ENCODE measurements at places on chromosomes 7 and 10.

- DNase-seq: no peak
Measured at GRCh38 chr10:110361800-110362456, 57.2 kb upstream of the SMNDC1 start.

DNA sequence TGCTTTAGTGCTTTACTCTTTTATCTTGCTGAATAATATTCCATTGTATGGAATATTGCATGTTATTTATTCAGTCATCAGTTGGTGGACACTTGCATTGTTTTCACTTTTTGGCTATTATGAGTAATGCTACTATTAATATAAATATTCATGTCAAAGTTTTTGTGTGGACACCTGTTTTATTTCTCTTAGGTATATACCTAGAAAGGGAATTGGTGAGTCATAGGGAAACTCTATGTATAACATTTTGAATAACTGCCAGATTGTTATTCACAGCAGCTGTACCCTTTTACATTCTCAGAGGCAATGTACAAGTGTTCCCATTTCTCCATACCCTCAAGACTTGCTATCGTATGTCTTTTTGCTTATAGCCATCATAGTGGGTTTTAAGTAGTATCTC lies 268.7 kb downstream of the SEMA3A start:
- no peak for DNase-seq

DNA sequence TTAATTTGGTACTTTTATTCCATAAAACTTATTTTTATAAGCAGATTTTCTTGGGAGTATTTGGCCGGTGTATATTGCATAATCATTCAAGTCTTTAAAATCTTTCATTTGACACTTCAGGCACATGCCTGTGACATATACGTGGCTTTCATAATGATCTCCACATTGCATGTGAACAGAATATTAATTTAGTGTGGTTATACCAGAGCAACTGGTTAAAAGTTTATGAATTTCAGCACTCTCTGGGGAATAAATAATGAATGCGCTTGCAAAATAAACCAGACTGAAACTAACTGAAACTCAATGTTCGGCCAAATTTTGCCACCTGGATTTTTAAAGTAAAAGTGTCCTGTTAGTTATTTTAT lies 242.3 kb downstream of the GLI3 start:
- DNase-seq: no peak

DNA sequence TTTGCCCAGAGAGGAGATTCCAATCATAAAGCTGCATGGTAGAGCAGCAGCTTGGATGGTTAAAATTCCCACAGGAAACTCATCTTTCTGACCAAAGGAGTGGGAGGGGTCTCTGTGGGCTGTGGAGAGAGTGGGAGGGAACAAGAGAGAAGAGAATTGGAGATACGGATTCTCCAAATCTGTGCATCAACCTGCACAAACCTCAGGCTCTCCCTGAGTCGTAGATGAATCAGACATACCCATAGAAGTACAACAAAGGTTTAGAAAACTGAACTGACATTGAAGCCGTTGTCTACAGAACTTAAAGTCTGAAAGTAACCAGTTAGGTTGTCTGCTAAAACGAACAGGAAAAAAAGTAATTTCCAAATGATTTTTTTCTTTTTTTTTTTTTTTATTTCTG lies 41.9 kb downstream of the CYCS start:
- no peak for DNase-seq

- no peak for DNase-seq
Measured at GRCh38 chr10:12703813-12704212, 297.7 kb downstream of the CCDC3 start.

DNA sequence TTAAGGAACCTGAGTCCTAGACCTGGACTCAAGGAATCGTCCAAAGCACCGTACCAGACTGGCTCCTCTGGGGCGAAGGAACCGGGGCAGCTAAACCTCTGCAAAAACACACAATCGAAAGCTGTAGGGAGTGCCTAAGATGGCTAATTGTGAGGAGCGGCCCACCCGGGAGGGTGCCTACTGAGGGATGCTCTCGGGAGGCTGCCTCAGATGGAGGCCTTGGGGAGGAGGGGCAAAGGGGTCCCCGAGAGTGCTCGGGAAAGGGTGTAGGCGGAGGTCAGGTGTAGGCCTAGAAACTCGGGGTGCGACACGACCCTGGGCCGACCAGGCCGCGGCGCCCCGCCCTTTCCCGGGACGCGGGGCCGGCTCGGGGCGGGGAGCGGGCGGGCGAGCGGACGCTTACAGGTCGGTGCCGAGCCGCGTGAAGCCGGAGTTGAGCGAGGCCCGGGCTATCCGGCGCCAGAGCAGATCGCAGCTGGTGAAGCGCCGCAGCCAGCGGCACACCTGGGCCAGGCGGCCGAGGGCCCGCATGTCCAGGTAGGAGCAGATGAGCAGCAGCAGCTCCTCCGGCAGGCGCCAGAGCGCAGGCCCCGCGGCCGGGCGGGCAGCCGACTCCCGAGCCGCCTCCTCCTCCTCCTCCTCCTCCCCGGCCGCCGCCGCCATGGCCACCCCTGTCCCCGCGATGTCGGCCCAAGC lies 844 bp downstream of the FBXW4 start:
- peak; percentile 37 for DNase-seq

DNA sequence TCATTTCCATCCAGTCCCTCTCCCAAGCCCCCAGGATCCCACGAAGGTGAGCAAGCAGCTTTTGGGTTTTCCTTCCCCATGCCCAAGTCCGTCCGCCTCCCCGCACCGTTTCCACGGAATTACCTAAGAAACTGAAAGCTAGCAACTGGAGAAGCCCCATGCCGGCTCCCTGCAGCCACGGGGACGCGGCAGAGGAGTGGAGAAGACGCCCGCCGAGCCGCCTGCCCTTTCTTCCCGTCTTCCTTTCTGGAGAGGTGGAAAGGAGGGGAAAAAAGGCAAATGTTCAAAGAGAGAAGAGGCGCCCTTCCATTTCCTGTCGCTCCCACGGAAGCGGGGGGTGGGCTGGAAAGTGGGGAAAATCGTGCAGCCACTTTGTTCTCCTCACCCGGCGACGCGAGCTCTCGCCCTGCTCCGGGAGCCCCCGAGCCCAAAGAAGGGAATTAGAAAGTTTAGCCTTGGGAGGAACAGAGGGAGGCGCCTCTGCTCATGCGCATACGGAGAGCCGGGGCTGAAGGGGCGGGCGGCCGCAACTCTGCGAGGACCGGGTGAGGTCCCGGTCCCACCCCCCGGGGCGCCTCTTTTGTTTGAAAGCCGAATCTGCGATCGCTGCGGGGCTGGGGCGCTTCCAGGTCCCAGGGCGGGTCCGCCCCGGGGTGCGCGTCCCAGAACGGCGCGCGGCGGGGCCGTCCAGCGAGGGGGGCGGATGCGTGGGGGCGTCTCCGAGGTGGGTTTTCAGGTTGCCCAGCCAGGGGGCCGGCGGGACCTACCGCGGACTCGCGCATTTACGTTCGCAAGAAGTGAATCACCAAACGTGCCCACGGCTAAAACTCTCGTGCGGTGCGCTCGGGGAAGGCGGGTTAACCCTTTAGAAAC lies at the start of gene LAMB1:
LAMB1 (minus strand) TSS at position 436 of the 873 bp plus-strand sequence; CDS start at position 160, 276 bp downstream.
- DNase-seq: peak; percentile 31

- DNase-seq: no peak
Measured at GRCh38 chr10:118963341-118963740, 66.2 kb upstream of the NANOS1 start.

DNA sequence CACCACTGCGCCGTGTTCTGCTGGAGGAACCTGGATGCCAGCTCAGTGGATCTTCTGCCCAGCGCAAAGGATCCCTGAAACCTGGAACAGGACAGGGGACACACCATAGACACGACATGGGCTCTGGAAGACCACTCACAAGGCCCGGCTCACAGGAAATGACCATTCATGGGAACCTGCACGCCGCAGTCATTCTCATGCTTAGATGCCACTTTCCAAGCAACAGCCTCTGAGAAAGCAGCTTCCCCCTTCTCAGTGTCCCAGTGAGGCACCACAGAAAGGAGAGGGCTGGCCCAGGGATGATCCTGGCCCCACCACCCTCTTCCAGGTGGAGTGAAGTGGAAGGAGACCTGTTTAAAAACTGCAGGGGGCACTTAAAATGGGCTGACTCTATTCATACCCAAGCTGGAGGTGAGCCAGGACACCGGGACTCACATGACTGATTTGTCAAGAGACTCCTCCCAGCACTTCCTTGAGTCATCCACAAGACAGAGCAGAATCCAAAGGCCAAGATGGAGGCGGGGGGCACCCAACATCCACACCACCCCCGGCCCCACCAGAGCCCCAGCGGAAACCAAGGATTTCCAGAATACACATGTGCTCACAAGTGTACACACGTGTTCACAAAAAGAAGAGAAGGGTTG lies 11.2 kb downstream of the CTBP2 start:
- peak; percentile 84 for DNase-seq

- no peak for DNase-seq
Measured at GRCh38 chr10:51109801-51110533, 35.7 kb downstream of the PRKG1 start.

- DNase-seq: no peak
Measured at GRCh38 chr7:151007469-151007898, 16.7 kb downstream of the NOS3 start.
